ENCODE measurements at places on chromosomes 5 and 9. TPM values are rescaled to one million over a fixed set of nuclear protein-coding genes. Genes with fewer than 3 reads are reported as not detected.

The PCDH12 gene
- not detected for total RNA-seq

The SLC6A18 gene
- not detected for total RNA-seq

The FBXL7 gene
- 3.1 TPM for total RNA-seq

The PRSS3 gene
- total RNA-seq, result 8.0 TPM

The NNT gene
- total RNA-seq, result 36.5 TPM

The SV2C gene
- total RNA-seq, result not detected

The KIAA0825 gene
- 6.0 TPM for total RNA-seq

The PCDHGA11 gene
- 12.7 TPM for total RNA-seq

The IL5 gene
- not detected for total RNA-seq

All from placental pericyte (primary cell).